DMS153 (cell line): ENCODE measurements at places on chromosomes 12 and 14.
A peak's percentile ranks its signal among the peaks of the same experiment; 100 is the strongest.

DNA sequence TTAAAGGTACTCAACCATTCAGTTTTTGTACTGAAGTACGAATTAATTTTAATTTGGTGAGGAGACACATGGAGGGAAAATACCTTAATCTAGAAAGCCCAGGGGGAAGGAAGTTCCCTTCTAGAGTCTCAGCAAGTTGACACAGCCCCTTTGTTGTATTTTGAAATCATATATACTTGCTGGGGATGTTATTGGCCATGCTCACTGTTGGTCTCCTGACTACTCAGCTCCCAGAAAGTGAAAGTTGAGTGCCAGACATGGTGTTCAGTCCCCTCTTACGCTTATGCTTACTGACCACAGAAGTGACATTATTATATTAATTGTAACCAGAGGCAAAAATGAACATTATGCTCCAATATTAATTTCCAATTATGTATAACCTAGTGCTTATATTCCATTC, 28.1 kb downstream of the ARF6 start:
- no peak for DNase-seq

GRCh38 chr12:124625867-124626675, 58.7 kb upstream of the NCOR2 start:
- no peak for DNase-seq

DNA sequence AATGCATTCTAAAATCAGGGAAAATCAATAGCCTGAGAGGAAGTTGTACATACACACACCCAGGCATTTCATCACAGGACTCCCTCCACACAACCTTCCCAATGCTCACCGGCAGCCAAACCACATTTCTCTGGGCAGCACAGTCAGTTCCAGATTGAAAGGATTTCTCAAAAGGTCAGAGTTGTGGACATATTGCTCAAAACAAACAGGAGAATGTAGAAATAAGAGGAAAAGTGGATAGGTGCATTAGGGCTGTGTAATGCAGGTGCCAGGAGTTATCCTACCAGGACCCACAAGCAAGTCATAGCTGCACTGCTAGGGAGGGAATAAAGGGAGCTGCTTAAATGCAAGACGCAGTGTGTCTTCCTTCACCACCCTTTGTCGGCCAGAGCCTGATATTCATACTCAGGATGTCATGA, 62.9 kb downstream of the GCH1 start:
- DNase-seq, result no peak

- DNase-seq, result no peak
Observed at GRCh38 chr12:54977155-54977554, 7.4 kb downstream of the TESPA1 start.

- peak; percentile 14 for DNase-seq
Observed at GRCh38 chr12:26119391-26119989, 5.3 kb downstream of the BHLHE41 start.

GRCh38 chr12:120725151-120725658, 421 bp upstream of the ACADS start:
- DNase-seq, result no peak

- no peak for DNase-seq
Observed at GRCh38 chr14:50040401-50040775, 76.0 kb downstream of the VCPKMT start.

DNA sequence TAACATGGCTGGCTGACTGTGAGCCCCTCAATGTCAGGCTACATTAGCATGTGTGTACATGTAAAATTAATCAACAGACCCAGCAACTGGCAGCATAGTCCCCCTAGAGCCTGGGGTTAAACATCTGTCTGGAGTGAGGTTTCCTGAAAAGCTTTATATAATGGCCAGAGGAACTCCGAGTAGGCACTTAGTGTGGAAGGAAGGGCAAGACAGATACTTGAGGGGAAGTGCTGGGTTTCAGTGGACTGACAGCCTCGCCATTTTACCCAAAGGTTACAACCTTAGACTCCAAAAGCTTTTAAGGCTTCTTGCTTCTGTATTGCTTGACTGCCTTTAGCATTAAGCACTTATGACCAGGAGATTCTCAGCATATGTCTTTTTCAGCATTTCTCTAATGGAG, 430.8 kb downstream of the FLRT2 start:
- DNase-seq, result no peak

DNA sequence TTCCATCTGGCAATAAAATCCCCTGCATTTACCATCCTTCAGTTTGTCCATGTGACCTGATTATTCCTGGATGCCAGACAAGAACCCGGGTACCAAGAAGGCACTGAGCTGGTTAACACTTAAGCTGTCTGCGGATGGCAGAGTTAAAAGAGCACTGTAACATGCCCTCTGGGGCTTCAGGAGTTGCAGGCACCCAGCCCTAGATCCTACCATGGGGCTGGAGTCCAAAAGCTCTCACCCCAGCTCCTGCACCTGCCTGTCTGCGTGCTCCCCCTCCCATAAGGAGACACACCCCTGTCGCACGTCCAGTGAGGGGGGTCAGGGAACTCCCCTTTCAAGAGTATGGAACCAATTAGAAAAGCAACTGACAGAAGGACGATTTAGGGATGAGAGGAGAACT, 14.6 kb upstream of the FBXO34 start:
- no peak for DNase-seq

- no peak for DNase-seq
Observed at GRCh38 chr14:50985124-50985858, 41.0 kb upstream of the PYGL start.

- DNase-seq, result no peak
Observed at GRCh38 chr14:31965071-31965734, 111.9 kb upstream of the ARHGAP5 start.

DNA sequence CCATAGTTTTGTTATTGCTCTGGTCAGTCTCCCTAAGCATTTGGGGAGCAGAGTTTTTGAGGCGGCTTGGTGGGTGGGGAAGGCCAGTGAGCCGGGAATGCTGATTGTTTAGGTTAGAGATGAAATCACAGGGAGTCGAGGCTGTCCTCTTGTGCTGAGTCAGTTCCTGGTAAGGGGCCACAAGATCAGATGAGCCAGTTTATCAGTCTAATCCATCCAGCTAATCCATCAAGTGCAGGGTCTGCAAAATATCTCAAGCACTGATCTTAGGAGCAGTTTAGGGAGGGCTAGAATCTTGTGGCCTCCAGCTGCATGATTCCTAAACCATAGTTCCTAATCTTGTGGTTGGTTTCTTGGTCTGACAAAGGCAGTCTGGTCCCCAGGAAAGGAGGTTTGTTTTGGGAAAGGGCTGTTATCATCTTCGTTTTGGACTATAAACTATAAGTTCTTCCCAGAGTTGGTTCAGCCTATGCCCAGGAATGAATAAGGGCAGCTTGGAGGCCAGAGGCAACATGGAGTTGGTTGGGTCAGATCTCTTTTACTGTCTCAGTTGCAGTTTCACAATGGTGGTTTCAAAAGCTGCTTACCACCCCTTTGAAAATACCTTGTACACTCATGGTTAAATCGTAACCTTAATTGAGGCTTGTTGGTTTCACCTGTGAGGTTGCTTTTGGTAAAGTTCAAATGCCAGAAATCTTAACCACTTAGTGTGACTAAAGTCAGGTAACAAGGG, 33.6 kb upstream of the HIGD1C start:
- no peak for DNase-seq

GRCh38 chr14:64700290-64700689, 3.9 kb upstream of the PLEKHG3 start:
- no peak for DNase-seq

DNA sequence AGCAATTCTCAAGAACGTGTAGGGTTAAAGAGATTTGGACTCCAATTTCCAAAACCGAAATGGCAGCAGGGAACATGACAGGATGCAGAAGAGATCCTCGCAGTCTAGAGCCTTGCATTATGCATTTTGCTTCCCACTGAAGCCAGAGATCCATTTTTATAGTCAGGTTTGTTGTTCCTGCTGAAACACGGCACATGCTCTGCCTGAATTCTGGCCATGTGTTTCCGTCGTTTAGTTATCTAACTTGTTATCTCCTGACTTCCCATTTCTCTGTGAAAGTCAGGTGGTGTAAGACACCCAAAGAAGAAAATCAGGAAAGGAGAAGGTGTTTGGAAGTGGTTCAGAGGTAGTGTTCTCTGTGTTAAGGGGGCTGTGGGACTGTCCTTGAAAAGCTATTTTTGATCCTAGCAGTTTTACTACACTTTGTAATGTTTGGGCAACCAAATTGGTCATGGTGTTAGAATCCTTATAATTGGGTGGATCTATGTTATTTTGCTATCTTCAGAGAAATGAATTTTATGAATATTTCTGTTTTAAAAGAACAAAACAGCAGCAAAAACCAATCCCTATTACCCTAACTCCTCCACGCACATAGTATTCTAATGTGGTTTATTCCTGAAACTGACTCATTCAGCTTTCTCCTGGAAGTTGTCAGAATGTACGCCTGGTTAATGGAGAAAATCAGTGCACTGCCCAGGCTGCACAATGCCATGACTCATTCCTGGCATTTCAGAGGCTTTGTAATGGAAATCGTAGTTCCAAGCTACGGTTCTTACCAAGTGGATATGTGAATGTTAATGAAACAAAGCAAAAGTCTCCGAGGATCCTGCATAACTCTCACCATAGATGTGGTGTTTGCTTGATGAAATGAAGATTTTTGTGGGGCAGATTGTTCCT, 110.1 kb downstream of the SAMD4A start:
- no peak for DNase-seq

- no peak for DNase-seq
Observed at GRCh38 chr12:91610561-91610960, 427.9 kb upstream of the DCN start.

GRCh38 chr14:104301731-104302460, 163.5 kb downstream of the KIF26A start:
- no peak for DNase-seq

DNA sequence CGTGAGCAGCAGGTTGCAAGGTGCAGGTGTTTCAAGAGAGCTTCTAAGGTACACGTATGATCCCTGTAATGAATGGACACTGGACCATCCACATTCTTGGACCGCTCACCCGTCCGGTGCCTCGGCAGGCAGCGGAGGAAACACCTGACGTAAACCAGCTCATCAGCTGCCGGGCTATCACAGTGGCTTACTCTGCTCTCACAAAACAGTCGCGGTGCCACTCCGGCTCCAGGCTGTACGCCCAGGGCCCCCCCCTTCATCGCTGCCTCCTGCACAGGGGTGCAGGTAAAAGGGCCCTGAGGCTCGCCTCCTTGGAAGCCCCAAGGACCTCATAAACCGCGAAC, 436 bp downstream of the VPS33A start:
- no peak for DNase-seq

DNA sequence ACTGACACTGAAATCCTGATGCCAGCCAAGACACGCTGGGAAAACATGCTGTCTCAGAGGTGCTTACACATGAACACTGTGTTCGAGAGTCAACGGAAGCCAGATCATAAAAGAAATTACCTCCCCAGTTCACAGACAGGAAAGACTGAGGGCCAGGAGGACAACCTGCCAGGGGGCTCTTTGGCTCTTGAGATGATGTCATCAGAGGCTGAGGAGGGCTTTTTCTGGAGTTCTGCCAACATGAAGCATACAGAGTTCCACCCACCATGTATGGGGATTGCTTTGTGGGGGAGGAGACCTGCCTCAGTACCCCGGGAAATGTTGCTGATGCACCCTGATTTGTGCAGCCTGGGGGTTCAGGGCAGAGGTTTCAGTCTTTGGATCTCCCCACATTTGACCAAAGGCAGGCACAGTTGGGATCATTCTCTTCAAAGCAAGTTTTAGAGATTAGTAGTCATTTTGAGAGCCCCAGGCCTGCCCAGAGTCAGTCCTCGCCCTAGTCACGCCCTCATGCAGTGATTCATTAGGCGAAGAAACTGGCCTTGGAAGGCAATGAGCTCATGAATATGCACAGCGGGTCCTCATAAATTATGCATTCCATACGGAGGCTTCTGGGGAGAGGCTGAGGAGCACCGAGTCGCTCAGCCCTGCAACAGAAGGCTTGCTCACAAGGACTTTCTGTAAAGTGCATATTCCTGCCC, 34.9 kb upstream of the EML1 start:
- no peak for DNase-seq

DNA sequence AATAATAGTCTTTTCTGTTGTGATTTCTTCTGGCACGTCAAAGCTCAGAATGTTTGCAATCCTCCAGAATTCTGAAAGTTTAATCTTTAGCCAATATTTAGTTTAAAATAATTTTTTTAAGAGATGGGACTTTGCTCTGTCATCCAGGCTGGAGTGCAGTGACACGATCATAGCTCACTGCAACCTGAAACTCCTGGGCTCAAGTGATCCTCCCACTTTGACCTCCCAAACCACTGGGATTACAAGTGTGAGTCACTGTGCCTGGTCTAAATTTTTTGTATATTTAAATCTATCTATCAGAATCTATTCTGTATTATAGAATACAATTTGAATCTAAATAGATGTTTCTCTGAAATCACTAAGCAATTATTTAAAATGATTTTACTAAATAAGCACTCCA, 572.7 kb downstream of the VRK1 start:
- DNase-seq, result no peak

DNA sequence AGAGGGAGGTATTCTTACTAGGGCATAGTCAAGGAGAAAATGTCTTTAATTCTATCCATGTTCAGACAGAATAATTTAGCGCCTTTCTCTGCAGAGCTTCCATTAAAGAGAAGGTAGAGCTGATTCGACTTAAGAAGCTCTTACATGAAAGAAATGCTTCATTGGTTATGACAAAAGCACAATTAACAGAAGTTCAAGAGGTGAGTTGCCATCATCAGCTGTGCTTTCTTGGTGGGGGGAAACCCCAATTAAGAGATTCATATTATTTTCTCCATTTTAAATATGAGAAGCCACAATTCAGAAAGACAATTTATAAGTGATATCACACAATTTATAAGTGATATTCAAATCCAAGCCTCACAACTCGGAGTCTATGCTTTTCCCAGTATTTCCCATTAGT, 27.8 kb downstream of the RPGRIP1 start:
- no peak for DNase-seq

DNA sequence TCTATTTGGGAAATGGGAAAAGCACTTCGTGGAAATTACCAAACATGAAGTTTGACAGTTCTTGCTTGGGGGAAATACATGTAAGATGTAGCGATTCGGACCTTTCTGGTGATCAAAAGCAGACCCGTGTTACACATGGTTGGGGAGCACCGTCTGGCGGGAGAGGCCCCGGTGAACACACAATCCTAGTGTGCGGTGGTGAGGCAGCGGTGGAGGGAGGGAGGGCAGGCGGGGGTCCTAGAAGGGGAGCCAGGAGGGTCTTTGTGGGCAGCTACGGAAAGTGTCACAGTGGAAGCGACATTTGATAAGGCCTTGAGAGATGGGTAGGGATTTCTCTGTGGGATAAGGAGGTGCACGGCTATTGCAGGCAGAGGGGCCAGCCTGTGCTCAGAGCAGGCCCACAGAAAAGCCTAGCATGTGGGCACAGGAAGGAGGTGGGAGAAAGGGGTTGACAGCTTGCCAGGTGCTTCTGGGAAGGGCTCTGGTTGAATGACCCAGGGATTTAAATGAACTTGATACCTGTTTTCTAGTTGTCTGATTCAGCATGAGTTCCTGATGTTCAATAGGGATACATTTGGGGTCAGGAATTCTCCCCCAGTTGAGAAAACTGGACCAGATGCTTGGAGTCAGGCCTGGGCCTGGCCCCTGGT, 7.2 kb downstream of the MVK start:
- DNase-seq, result no peak
